ENCODE measurements at places on chromosomes 7 and 10.

DNA sequence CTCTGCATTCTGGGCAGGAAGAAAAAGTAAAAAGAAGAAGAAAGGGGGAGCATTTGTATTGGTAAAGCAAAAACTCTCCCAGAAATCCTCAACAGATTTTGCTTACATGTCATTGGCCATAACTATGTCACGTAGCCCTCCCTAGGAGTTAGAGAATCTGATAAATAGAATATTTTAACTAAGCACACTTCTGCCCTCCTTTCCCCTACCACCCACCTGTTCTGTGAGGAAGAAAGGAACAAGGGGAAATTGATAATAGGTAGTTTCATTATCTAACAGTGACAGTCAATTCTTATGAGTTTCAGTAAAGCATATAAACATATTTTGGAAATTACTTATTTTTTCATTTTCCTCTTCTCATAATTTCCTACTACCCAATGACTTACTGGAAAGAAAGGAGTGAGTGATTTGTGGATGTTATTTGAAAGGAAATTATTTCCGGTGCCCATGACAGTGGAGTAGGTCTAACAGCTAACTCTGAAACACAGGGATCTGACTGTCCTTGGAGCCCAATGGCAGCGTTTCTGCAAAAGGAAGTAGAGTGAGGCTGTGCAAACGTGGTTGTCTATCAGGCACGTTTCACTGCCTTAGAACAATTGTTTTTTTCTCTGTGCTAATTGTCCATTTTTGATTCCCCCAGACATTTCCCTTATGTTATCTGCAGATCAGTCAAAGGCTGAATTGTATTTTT, 128.6 kb upstream of the MDFIC start:
- DNase-seq: no peak

DNA sequence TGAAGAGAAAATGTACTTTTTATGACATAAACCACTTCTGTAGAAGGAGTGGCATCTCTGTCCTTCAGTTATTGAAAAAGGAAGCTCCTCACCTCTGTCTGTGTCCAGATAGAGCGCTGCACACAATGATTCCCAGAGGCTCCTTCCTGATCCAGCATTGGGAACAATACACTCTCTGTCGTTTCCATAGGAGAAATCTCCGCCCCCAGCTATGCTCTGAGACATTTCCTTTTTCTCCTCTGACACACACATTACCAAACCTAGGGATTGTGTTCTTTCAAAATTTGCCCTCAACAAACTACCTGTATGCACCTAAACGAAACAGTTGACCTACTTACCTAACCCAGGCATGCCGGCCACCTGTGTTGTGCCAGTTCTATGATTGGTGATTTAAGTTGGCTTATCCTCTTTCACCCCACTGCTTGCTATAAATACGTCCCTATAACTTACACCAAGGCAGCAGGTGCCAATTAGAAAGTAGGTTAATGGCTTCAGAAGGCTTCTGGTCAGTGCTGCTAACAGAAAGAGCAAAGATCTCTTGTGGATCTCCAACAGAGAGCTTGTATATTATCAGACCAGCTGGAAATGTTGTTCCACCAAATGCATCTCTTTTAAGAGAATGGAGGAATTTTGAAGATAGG, 140.1 kb upstream of the JCAD start:
- DNase-seq: no peak

DNA sequence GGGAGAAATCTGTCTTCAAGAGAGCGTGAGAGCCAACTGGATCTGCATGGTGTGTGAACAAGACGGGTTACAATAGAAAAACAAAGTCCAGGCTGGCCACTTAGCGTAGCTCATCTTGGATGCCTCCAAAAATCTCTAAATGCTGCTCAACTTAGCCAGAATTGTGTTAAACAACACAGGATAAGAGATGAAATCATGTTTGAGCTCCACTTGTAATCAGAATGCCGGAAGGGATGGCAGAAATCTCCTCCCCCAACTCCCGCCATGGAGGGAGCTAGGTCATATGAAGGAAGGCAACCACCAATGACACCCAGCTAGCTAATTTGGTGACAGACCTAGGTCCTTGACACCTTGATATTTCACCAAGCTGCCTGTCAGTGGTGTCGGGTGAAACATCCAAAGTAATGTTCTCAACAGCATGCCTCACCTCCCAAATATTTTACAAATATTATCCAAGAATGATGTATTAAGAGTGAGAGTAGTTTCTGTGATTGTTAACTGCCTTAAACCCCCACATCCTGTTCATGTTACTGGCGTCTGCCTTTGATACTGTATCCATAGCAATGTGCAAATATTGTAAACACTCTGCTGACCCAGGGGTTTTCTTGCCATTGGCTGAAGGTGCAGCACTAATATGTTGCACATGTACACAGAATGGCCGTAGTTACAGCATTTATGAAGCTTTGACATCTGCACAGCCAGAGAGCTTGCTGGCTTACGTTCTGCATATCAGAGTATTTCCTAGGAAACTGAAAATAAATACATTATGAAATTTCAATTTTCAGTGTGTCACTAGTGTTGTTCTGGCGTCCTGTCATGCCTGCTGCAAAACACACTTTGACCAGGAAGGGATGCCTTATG, 25.8 kb downstream of the TMEM254 start:
- peak; percentile 31 for DNase-seq

GRCh38 chr10:61751599-61751998, 88.9 kb downstream of the CABCOCO1 start:
- DNase-seq: no peak

DNA sequence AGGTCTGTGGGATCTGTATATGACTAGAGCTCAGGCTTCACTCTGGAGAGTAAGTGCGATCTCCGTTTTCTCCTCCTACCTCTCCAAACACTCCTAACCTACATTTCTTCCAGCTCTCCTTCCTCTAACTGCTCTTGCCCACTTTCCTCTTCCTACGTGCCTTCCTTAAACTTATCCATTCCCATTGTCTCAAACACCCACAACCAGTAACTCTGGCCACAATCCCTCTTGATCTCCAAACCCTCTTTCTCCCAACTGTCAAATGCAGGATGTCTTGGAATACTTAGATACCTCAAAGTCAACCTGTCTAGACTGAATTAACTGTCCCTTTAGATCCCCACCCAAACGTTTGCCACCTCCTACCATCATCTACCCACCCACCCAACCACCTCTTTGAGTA, 213.7 kb upstream of the KMT2E start:
- DNase-seq: no peak

GRCh38 chr7:92988051-92988450, 129.7 kb downstream of the SAMD9 start:
- DNase-seq: no peak

DNA sequence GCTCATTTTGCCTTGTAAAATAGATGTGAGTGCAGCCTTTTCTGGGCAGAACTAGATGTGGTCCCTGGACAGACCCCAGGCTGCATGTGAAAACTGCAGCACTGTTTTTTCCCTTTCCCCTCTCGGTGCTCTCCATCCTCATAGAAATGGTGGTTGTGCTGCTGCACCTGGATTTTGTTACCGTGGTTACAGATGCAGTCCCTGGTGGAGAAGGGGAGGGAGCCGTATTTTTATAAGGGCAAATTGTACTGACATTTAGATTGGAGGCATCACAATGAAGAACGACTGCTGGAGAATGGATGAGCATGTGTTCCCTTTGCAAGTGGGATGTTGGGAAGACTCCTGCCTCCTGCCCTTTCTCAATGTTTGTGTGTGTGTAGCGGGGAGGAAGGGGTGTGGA, 469.9 kb downstream of the CCSER2 start:
- no peak for DNase-seq

DNA sequence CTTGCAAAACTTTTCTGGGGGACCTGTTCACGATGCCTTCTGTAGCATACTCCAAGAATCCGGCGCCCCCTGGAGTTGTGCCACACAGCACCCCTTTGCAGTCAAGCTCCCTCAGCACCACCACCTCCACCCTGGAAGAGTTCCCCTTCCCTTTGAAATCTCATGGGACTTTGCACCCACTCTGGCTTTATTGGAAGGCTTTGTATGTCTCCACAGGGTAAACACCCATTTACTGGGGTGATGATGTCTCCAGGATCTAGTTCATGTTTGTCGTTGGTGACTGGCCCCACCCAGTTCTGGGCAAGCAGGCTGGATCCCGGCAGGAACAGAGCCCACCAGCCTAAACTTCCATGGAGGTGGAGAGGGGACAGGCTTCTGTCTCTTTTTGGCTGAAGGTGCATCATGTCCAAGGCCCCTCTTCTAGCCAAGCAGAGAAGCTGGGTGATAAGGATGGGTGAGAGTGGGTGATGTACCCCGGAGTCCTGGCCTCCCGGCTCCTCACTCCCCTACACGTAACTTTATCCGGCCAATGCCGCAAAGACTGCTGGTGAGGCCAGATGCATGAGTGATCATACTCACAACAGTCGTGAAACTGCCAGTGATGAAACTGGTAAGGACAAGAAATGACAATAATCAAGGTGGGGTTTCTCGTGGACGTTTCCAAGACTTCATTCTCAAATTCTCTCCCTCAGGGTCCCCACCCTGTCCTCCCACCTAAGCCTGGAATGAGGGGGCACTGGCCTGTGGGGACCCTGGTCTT, 695 bp upstream of the CLDN4 start:
- DNase-seq: no peak

DNA sequence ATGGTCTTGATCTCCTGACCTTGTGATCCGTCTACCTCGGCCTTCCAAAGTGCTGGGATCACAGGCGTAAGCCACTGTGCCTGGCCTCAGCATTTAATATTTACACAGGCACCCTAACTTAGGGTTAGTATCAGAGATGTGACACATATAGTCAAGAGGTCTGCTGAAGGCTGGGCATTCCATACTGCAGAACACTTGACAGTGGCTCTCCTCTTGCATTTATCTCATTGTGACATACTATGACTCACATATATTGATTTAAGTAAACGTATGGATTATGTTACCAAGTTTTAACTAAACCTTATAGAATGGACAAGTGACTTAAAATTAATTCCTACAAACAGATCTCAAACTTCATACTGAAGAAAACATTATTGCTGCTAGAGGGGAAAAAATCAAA, 36.6 kb downstream of the BRAF start:
- DNase-seq: no peak

Data from GM10248 (cell line).